Left ventricle myocardium superior (tissue), 1 donor: ENCODE measurements at places on chromosomes 3 and 15.

- no peak for DNase-seq
Measured at GRCh38 chr3:34034840-34035239, 236.4 kb downstream of the PDCD6IP start.

DNA sequence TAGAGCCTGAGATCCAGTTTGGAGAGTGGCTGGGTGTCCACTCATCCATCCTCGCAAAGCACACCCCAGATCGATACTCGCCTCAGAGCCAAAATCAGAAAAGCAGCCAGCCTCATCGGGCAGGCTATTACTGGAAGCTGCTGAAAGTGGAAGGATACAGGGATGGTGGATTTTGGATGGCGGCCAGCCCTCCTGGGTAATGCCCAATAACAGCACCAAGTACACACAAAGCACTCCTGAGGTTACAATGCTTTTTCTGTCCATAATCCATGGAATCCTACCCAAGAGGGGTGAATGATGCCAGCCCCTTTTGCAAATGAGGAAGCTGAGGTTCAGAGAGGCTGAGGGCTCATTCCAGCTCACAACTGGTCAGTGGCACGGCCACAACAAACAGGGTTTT, 93.1 kb upstream of the SLC6A11 start:
- DNase-seq = no peak

- DNase-seq = no peak
Measured at GRCh38 chr3:137438561-137438960, 325.6 kb upstream of the SOX14 start.

GRCh38 chr3:124513610-124513997, 216.6 kb upstream of the UMPS start:
- no peak for DNase-seq

GRCh38 chr15:87597346-87598052, 659.0 kb downstream of the NTRK3 start:
- no peak for DNase-seq

- DNase-seq = no peak
Measured at GRCh38 chr3:55122312-55122711, 194.5 kb upstream of the LRTM1 start.

DNA sequence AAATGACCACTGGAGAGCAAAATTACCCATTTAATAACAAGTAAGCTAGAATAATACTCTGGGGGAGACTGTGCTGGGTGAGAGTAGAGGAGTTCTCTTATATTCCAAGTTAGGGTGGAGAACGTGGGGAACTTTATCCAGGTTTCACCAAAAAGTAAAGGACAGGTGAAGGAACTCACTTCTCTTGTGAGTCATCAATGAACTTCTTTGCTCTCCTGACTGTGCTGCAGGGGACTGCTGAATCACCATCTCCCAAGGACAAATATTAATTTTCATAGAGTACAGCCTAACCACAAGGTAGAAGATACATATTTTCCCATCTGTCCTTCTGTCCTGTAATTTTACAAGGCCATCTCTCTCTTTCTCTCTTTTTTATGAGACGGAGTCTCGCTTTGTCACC, 8.3 kb upstream of the PDCD6IP start:
- no peak for DNase-seq

DNA sequence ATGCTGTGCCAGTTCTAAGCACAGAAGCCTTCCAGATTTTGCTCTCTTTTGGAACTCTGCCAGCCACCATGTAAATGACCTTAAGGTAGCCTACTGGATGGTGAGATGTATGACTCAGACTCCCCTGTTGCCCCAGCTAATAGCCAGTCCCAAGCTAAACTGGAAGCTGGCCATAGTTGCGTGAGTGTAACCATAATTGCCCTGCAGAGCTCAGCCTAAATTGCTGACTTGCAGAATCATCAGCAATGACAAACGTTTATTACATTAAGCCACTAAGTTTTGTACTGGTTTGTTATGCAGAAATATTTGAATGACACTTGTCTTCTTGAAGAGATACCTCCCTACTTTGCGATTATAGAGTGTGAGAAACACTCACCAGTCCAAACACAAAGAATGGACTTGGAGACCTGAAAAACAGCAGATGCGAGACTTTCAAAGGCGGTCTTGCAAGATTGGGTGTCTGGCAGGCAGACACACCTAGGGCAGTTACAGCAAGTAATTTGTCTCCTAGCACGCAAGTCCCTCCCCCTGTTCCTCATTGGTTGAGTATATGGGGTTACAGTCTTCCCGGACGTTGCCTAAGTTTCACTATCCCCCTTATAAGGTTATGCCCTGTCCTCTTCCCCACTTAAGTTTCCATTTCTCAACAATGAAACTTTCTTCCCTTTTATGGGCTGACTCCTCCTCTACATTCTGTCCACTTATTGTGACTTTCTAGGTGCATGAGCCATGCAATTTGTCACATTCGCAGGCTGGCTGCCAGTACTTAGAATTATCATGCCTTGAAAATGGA, 83.6 kb upstream of the XCR1 start:
- DNase-seq = no peak

- DNase-seq = no peak
Measured at GRCh38 chr3:120151791-120152190, 57.5 kb upstream of the GSK3B start.

DNA sequence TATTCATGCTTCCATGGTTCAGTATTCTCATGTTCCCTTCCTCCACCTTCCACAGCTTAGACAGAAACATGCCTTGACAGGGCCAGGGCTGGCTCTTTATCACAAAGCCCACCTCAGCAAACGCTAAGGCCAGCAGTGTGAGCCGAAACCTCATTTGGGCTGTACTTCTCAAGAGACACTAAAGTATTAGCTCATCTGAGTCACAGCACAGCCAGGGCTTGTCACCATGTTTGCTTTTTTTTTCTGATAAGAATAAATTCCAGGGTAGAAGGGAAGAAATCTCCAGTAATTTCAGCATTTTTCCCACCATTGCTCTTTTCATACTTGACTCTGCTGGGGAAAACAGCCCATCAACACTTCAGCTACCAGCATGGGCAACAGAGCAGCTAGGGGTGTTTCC, 95.4 kb downstream of the MYLK start:
- no peak for DNase-seq

DNA sequence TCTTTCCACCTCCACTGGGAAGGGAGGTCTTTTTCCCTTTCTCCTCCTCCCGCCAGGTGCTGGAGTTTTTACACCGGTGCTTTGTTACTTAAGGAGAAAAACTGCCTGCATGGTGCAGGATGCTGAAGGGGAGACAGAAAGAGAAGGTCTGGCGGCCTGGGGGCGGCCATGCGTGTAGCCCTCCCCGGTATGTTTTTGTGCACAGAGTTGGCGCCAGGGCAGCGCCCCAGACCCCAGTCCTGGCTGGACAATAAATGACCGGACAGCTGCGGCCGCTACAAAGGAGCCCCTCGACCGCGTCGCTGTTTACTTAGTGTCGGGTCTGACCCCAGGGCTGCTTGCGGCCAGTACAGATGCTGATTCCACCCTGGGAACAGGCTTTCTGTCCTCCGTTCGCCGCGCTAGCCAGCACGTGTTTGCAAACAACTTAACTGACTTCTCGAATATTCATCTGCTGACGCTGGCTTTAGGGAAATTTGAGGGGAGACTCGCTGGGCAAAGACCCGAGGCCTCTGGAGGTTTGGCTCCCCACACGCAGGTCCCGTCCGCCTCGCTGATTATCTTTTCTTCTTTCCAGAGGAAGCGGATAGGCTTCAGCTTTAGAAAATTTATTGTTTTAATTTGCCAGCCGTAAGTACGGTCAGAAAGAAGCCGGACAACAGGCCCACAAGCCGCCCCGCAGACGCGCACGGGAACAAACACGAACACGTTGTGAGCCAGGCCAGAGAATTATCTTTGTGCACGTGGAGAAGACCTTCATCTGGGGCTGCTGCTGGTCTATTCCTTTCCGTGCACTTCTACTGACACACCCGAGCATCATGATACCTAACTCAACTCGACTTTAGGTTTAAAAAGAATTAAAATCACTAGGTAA, 46.9 kb downstream of the ZIC4 start:
- no peak for DNase-seq

DNA sequence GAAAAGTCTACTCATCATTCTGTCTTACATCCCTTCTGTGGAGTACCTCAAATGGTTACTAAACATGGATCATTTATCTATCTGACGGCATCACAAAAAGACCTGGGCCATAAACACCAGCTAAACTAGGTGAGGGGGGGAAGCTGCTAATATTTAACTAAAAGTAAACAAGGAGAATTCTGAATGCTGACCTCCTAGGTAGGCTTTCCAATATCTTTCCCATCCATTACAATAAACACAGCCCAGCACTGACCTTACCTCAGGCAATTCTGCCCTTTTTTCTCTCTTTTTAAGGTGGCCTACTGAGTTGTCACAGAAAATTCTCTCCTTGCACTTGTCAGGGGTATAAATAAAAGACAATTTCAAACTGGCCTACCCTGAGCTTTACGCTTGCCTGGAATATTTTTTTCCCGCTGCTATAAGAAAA, 33.1 kb downstream of the USF3 start:
- DNase-seq = no peak

DNA sequence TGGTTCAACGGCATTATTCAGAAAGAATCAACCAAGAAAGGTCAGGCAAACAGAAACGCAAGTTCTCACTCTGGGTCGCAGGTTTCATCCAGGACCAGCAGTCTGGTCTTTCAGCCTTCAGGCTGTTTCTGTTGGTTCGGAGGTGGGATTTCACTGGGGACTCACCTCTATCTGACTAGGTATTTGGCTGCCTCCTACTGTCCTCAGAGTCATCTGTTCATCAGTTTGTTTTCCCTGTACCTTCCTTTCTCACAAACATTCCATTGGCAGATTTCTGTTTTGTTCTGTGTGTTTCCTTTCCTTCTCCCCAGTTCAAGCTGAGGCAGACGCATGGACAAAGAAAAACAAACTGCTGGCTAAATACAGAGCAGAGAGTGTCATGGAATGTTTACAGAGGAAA, 1046.6 kb upstream of the CFAP20DC start:
- no peak for DNase-seq

- DNase-seq = no peak
Measured at GRCh38 chr3:153958635-153959595, 162.3 kb upstream of the ARHGEF26 start.

GRCh38 chr3:186108941-186109865, at the start of gene ETV5:
Gene ETV5, minus strand, starts transcription at chr3:186109089. Its CDS starts 3,221 bp downstream, at chr3:186105868.
- peak; percentile 99 for DNase-seq

- no peak for DNase-seq
Measured at GRCh38 chr3:17810759-17811158, 68.3 kb upstream of the TBC1D5 start.

DNA sequence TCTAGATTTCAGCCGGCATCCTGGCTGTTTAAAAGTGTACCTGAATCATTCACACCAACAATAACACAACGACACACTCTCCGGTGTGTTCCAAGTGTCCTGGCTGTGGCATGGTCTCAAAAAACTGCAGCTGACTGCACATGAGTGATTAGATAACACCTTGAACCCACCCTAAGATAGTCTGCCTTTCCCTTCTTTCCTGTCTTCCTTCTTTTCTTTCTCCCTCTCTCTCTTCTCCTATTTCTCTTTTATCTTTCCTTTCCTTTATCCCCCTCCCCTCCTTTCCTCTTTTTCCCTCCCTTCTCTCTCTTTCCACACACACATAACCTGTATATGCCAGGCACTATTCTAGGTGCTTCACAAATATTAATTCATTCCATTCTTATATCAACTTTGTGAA, 1.2 kb upstream of the FAH start:
- no peak for DNase-seq
